ENCODE measurements at places on chromosomes 4 and X. TPM values are rescaled to one million over a fixed set of nuclear protein-coding genes. Genes with fewer than 3 reads are reported as not detected.

DNA sequence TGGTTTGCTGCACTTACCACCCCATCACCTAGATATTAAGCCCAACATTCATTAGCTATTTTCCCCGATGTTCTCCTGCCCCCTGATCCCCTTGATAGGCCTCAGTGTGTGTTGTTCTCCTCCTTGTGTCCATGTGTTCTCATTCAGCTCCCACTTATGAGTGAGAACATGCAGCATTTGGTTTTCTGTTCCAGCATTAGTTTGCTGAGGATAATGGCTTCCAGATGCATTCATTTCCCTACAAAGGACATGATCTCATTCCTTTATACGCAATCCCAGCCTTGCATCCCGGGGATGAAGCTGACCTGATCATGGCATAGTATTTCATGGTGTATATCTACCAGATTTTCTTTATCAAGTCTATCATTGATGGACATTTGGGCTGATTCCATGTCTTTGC lies 99.0 kb upstream of the DCAF12L2 start:
- no peak for DNase-seq

- DNase-seq = peak; percentile 25
Measured at GRCh38 chr4:26342328-26343037, 21.7 kb downstream of the RBPJ start.

DNA sequence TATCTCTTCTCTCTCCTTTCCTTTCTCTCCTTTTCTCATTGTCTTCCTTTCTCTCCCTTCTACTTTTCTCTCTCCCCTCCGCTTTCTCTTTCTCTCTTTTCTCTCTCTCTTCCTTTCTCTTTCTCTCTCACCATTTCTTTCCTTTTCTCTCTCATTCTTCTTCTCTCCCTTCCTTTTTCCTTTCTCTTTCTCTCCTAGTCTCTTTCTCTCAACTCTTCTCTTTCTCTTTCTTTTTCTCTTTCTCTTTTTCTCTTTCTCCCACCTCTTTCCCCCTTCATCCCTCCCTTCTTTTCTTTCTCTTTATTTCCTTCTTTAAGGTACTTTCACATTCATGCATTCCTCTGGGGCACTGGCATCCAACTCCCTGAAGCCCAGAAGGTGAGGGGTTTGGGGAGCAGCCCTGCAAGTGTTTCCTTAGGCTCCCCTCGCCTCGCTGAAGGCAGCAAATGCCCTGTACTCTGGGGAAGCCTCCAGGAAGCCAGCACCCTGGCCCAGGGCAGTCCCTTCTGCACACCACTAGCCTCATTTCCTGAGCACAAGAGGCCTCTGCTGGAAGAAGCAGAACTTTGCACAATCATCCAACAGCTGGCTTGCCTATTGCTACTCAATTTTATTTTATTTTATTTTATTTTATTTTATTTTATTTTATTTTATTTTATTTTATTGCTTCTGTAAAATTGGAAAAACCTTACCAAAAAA lies 124.2 kb downstream of the NFKB1 start:
- peak; percentile 10 for DNase-seq

Gene PRDM8
- 3.6 TPM for total RNA-seq

Gene ZNF518B
- 10.9 TPM for total RNA-seq

DNA sequence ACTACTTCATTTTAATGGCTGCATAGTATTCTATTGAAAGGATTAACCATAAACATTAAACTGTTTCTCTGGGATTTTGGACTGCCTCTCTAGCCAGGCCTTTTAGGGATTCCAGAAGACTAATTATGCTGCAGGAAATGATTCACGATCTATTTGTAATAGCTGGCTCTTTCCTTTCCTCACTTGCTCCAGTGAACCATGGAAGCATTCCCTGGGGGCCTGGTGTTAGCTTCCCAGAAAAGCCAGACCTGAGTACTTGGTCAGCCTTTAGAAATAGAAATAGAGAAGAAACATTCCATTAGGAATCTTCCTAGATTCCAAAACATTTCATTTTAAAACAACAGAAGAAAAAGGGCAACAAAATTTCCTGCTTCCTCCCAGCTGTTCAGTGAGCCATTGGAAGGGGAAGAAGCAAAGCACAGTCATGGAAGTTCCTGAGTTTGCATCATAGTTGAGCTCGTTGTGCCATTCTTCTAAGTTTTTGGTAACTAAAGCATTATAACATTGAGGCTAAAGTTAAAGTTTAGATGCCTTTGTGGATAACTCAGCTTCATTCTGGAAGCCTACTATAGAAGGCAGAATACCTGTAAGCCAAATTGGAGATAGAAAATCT lies 83.5 kb downstream of the NPNT start:
- peak; percentile 63 for DNase-seq

DNA sequence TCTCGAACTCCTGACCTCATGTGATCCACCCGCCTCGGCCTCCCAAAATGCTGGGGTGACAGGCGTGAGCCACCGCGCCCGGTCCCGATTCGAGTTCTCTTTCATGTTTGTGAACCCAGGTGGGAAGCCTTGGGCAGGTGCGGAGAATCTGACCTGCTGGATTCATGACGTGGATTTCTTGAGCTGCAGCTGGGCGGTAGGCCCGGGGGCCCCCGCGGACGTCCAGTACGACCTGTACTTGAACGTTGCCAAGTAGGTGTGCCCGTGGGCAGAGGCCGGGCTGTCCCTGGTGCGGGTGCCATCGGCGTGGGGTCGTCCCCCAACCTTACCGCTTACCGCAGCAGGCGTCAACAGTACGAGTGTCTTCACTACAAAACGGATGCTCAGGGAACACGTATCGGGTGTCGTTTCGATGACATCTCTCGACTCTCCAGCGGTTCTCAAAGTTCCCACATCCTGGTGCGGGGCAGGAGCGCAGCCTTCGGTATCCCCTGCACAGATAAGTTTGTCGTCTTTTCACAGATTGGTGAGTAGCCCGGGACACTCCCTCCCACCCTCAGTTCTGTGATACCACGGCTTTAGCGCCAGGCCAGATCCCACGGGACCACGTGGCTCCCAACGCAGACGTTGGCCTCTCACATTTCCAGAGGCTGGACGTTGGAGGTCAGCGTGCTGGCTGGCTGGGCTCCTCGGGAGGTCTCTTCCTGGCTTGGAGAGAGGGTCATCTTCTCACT lies 15.6 kb downstream of the IL3RA start:
- DNase-seq = no peak

Data from MG63 (cell line).